ENCODE measurements at places on chromosomes 6 and 20. TPM values are rescaled to one million over a fixed set of nuclear protein-coding genes. Genes with fewer than 3 reads are reported as not detected.

PAX1 gene
- total RNA-seq = not detected

DNA sequence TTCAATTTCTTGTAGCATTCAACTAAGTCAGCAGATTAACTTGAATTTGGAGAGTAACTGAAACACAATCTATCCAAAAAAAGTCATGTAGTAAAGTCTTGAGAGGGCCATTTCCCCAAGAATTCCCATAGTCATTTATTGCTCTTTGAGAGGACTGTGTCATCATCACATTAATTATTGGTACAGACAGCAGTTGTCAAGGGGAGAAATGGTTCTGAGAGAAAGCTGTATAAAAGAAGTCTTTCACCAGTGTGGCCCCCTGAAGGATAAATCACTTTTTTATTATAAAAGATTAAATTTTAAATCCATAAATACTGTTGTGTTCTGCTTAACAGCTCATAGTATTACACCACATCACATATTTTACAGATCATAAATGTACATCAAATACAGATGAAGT, 111.5 kb downstream of the KHDRBS2 start:
- no peak for DNase-seq

GRCh38 chr20:63957004-63957689, 931 bp upstream of the UCKL1 start:
- DNase-seq = peak; percentile 90

TFAP2D gene
- not detected for total RNA-seq

VNN1 gene
- not detected for total RNA-seq

- DNase-seq = no peak
These were observed 61.0 kb downstream of the SESN1 start for GRCh38 chr6:109033655-109034054.

DNA sequence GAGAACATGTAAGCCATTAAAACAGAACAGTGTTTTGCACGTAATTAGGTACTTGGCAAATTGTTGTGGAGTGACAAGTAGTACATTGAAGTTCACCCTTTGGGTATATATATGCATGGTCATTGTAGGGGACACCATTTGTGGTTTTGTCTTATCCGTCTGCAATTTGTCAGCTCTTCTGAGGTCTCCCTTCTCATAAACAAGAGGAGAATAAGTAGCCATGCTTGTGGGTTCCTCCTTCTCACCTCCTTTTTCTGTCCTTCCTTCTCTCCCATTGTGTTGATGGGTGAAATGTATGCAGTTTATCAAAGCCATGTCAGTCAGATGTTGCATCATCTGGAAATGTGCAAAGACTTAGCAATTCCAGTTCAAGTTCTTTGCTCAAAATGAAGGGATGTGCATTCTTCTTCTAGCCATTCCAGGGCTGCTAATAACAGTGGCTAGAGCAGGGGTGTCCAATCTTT, 70.9 kb downstream of the QKI start:
- DNase-seq = no peak

DNA sequence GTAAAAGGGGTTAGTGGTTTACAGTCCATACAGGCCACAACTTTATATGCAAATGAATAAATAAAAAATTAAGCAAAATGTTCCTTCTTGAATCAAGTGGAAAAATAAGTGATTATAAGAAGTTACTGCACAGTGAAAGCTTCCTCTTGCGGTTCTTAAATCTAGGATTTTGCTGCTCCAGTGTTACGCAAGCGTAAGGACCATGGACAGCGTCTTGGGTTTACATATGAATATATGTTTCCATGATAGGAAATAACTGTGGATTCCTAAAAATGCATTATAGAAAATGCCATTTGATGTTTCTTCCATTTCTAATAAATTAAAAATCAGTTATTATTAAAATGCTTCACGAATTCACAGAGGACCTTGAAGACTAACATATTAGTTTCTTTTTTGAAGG, 176.6 kb upstream of the POU3F2 start:
- DNase-seq = peak; percentile 25

CRISP3 gene
- total RNA-seq = not detected

DNA sequence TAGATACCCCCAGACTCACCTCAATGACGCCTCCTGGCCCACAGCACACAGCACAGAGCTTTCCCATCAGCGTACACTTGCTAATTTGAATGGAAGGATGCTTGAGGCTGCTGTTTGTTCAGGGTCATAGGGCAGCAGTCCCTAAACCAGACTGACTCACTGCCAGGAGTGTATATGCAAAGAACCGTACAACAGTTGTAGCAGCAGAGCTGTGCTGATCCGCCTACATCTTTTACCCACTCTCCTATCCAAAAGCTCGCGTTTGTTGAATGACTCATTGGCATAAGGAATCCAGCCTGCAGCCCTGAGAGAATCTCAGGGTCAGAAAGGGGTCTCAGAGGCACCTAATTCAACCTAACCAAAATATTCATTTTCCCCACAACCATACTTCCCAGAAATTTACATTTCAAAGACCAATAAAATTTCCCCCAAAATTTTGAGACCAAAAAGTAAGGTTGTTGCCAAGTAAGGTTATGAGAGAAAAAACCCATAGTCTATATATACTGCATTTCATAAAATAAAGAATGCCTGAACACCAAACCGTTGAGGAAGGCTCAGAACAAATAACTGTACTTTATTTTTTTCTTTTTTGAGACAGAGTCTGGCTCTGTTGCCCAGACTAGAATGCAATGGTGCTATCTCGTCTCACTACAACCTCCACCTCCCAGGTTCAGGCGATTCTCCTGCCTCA, 35.3 kb upstream of the CCND3 start:
- DNase-seq = peak; percentile 64

GRCh38 chr6:106037060-106037459, 49.1 kb upstream of the PRDM1 start:
- DNase-seq = no peak

DNA sequence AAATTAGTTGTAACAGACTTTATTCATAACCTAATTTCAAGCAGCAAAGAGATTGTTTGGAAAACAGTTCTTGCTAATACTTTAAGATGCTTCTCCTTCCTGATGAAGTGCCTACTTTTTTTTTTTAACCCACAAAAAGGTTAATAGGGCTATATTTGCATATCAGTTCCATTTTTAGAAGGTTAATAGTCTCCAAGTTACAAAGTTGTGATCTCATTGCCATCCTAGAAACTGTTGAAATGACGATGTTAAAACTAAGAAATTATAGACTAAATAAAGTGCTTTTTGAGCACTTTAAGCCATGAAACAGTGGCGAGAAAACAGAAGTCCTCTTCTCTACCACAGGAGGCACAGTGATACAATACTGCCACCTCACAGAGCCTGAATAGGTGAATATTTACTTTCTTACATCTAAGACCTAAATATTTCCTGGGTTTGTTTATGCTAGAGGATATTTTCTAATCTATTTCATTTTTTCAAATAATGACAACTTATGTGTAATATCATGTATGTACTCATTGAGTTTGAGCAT, 5.3 kb downstream of the RNF144B start:
- no peak for DNase-seq

DNA sequence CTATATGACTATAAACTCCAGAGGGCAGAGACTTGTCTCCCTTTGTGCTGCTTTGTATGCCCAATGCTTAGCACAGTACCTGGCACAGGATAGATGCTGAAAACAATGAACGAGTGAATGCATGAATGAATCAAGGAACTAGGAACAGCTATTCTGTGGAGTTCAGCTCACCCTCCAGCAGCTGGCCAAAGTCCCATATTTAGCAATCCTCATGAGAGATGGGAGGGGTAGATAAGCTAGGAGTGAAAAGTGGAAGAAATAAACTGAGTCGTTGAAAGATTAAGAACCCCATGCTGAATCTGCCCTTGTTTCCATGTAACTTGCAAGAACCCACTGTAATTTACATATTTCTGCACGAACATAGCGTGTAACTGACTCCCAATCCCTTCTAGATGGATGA, 106.5 kb downstream of the MAFB start:
- no peak for DNase-seq

GRCh38 chr20:41379551-41379950, 12.9 kb upstream of the EMILIN3 start:
- no peak for DNase-seq

DNA sequence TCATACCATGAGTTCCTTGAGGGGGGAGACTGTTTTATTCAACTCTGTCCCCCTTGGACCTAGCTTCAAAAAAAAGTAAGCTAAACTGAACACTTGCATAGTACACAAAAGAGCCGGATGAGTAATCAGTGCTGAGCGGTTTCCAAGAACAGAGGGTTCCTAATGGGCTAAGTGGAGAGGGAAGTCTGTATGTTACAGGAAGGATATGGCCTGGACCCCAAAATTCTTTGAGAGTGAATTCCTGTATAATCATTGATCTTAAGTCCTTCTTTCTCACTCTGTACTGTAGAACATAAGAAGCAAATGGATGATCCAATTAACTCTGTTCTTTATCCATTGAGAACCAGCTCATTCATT, 324.7 kb upstream of the CNR1 start:
- DNase-seq = no peak

GRCh38 chr20:25339608-25340007, 51.0 kb downstream of the ABHD12 start:
- no peak for DNase-seq

- DNase-seq = no peak
These were observed 562.7 kb downstream of the RFPL4B start for GRCh38 chr6:112909781-112910180.

GRCh38 chr6:88480816-88481215, 314.7 kb upstream of the CNR1 start:
- no peak for DNase-seq

- DNase-seq = peak; percentile 31
These were observed 34.8 kb downstream of the WRNIP1 start for GRCh38 chr6:2799936-2800527.

- peak; percentile 35 for DNase-seq
These were observed 10.6 kb downstream of the RPS10 start for GRCh38 chr6:34414999-34415858.

DNA sequence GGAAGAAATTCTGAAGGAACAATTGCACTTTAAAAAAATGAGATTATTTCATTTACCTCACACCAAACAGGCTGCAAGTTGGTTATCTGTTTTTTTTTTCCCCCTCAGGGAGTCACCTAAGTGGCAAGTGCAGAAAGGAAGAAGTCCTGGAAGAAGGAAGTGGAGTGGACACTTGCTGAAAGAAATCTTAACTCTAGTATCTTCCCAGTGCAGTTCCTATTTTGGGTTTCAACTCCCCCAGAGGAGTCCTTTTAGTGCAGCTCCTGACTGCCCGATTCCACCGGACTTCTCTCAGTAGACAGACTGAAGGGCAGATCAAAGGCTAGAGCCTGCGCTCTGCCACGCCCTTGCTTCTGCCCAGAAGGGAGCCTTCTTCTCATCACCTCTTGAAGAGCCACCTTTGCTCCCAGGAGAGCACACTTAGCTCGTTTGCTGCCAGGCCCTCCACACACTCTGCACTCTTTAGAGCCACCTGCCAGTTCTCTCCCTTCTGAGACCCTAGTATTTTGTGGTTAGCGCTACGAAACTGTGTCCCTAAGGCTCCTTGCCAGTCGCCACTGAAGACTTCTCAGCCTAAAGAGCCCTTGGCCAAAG, 4.9 kb downstream of the MTCL3 start:
- peak; percentile 9 for DNase-seq

FAM209A gene
- total RNA-seq = 0.99 TPM

DNA sequence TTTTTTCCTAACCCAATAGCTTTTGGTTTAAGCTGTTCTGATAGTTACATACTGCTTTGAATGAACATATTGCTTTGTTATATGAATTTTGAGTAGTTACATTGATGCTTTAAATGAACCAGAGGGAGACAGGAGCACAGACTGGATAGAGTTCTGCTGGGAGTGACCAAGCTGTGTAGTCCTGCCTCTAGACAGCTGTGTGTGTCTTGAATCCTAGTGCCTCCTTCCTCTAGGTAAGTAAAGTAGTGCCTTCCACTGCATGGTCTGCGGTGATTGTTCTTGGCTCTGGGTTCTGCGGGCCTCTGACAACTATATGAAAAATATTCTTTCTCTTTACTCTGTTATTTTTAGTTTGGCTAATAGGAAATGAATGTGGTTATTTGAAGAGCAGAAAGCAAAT, 46.0 kb upstream of the ADGRG6 start:
- DNase-seq = no peak

Measured in activated CD4-positive, alpha-beta memory T cell treated with anti-CD3 and anti-CD28 coated beads for 36 hours (primary cell).